Fibroblast of skin of right quadriceps (primary cell): ENCODE measurements at places on chromosomes 5 and 9.

GRCh38 chr5:179816401-179816795, 4.3 kb upstream of the SQSTM1 start:
- DNase-seq: no peak

GRCh38 chr9:97188545-97188944, 118.9 kb upstream of the CCDC180 start:
- DNase-seq: no peak

DNA sequence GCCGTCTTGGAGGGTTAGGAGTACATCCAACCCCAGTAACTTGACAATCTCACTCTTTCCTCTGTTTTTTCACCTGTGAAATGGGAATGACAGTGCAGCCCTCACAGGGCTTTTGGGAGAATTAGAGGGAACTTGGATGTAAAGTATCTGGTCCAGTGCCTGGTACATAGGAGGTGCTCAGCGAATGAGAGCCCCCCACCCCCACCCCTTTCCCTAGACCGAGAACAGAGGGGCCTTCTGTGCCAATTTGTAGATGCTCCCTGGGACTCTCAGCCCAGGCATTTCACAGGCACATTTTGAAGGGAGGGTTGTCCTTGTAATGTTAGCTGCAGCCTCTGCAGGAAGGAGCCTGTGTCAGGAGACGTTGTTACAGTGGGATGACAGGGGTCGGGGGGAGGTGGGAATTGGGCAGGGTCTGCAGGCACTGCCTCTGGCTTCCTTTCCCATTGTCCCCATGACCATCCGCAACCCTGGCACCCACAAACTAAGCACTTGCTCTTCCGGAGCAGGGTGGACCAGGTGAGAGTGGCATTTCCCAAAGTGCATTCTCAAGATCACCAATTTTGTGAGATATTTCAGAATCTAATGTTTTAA, 47.0 kb downstream of the AMBP start:
- DNase-seq: no peak

- peak; percentile 18 for DNase-seq
Observed at GRCh38 chr5:111144352-111144930, 52.3 kb downstream of the WDR36 start.

- peak; percentile 76 for DNase-seq
Observed at GRCh38 chr5:151202381-151203139, 21.3 kb downstream of the CCDC69 start.

- peak; percentile 69 for DNase-seq
Observed at GRCh38 chr5:19891658-19892057, 96.3 kb downstream of the CDH18 start.

GRCh38 chr9:134944351-134944802, 26.7 kb upstream of the FCN1 start:
- no peak for DNase-seq

DNA sequence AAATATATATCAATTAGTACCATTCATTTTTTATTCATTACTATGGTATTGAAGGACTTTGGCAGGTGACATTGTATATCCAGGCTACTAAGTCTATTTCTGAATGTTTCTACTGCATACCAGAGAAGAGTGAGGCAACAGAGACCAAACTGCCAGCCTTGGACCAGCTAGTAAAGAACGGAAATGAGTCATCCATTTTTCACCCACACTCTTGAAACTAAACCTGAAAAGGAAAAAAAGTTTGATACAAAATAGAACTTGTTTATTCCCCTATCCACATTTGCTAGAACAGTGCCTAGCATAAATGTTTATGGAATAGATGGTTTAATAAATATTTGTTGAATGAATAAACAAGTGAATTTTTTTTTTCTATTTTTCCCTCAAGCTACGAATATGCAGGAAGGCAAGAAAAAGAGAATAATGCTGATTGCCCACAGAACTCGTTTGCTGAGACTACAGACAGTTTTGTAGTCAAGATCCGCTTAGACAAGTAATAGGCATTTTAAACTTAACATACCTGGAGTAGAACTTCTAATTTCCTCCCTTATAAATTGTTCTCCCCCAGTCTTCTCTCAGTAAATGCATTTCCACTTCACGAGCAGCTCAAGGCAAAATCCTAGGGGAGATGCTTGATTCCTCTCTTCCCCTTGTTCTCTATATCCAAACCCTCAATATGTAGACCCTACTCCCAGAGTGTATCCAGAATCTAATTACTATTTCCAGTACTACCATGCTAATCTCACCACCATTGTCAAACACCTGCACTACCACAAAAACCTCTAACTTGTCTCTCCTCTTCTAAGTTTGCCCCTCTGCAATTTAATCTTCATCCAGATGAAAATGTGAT, 146.2 kb upstream of the RASA1 start:
- peak; percentile 88 for DNase-seq

- DNase-seq: no peak
Observed at GRCh38 chr9:130128251-130128650, 44.0 kb upstream of the NCS1 start.

DNA sequence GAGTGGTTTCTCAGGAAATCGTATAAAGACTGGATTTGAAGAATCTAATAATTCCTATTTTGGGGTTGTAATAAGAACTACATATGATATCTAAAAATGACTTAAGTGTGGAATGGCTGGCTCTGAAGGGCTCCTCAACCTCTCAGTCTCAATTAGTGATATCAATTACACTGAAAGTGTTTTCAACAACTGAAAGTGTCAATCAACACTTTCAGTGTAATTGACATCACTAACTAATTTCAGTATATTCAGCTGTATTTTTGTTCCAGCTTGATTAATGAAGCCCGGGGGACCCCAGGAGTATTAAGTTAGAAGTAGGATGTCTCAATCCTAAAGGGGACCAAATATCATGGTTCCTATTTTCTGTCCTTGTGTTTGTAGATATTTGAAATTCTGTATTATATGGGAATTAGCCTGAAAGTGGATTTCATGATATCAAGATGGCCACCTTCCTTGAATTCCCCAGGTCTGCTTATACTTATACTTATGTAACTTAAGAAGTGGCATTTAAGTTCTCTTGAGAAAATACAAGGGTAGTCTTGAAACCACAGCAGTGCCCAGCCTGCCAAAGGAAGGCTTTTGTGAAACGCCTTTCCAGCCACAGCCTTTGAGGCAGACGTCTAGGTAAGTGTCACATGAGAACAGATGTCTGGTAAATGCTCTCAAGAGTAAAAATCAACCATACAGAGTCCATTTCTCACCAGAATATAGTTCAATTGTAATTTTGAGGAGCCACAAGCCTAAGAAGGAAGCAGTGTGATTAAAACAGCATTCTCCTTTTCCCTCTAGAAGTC, 4.6 kb downstream of the BASP1 start:
- peak; percentile 20 for DNase-seq

- no peak for DNase-seq
Observed at GRCh38 chr5:38532165-38532669, 24.2 kb downstream of the LIFR start.

- no peak for DNase-seq
Observed at GRCh38 chr5:38319491-38319890, 61.1 kb downstream of the EGFLAM start.

GRCh38 chr5:180463216-180463900, 30.8 kb upstream of the CNOT6 start:
- DNase-seq: no peak

DNA sequence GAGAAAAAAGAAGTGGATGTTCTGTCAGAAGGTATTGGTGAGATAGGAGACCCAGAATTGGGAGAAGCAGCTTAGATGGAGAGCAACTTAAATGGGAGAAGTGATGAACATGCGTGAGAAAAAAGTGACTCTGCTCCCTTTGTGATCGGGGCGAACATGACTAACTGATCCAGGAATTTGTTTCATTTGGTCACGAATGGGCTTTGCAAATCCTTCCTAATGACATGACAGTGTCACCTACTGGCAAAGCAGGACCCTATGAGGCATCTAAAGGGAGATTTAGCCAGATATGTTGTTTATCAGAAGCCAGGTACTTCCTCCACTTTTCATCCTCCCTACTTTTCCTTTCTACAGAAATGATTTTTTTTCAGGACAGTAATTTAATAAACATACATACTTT, 787.4 kb upstream of the RGMB start:
- peak; percentile 66 for DNase-seq

- no peak for DNase-seq
Observed at GRCh38 chr9:96587338-96588315, 32.0 kb downstream of the CDC14B start.

GRCh38 chr9:91711755-91712601, 238.1 kb downstream of the ROR2 start:
- peak; percentile 80 for DNase-seq

DNA sequence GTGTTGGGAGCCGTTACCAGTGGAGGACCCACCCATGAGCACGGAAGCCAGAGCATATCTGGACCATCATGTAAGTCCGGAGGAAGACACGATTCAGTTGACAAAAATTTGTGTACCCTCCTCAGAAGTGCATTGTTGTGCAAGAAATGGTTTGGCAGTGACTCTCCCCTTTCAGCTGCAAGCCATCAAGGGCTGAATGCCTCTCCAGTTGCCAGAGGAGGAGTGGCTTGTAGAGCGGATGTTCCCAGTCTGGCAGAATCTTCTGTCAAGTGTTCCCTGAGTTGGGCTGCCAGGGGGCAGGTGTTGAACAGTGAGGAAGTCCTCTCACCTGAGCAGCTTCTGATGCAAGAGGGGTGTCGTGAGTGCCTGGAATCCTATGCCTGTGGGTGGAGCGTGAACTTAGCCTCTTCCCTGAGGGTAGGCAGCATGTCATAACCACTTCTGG, 27.6 kb upstream of the CDKN2AIPNL start:
- peak; percentile 94 for DNase-seq

GRCh38 chr5:68432682-68433081, 217.1 kb downstream of the PIK3R1 start:
- no peak for DNase-seq

- no peak for DNase-seq
Observed at GRCh38 chr9:84822589-84823233, 153.2 kb downstream of the NTRK2 start.

DNA sequence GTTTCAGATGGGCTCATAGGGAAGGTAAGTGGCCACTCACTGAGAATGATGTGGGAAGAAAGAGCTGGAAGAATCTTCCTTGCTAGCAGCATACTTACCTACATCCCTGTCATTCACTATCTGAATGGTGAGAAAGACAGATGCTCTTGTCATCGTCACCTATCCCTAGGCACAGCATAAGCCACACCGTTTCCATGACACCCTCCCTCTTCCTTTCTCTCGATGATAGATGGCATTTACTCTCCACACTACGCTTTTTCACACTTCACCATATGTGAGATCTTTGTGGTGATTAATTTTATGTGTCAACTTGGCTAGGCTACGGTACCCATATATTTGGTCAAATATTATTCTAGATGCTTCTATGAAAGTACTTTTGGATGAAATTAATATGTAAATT, 44.4 kb upstream of the FER start:
- DNase-seq: no peak

DNA sequence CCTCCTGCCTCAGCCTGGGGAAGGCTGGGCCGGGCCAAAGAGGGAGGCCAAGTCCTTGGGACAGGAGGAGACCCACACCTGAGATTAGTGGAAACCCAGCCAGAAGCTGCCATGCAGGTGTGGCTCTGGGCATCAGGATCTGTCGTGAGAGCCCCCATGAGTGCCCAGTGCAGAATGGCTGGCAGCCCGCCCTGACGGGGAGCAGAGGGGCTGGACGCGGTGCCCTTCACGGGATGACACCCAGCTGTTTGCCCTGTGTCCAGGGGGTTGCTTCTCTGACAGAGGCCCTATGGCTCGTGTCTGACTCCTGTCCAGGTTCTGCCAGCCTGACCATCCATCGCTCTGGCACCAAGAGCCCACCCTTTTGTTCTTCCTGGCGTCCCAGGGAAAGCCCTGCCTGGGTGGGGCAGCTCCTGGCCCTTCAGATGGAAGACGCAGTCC, 8.5 kb downstream of the DIPK1B start:
- DNase-seq: no peak

GRCh38 chr5:136190904-136191303, 2.1 kb downstream of the SMIM32 start:
- DNase-seq: no peak

- no peak for DNase-seq
Observed at GRCh38 chr9:77010527-77010926, 8.9 kb upstream of the FOXB2 start.

DNA sequence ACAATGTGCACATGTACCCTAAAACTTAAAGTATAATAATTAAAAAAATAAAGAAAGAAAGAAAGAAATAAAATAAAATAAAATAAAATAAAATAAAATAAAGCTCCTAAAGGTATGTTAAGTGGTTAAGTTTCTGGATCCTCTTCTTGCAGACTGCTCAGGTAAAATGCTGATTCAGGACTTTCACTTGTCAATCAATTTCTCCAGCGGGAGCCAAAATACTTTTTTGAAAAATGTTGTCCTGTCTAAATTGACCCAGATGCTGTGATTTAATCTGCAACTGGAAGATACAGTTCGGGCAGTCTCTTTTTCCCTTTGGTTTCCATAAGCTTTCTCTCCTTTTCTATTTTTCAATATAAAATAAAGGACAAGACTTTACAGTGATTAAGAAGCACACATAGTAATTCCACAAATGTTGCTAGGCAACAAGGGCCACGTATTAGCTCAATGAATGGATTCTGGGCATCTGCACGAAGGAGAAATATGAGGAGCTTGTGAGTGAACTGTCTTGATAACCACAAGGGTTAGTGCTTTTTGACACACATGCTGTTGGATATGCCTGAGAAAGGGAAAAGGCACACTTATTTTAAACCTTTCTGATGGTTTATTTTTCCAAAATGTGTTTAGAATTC, 38.6 kb downstream of the HTR4 start:
- no peak for DNase-seq

DNA sequence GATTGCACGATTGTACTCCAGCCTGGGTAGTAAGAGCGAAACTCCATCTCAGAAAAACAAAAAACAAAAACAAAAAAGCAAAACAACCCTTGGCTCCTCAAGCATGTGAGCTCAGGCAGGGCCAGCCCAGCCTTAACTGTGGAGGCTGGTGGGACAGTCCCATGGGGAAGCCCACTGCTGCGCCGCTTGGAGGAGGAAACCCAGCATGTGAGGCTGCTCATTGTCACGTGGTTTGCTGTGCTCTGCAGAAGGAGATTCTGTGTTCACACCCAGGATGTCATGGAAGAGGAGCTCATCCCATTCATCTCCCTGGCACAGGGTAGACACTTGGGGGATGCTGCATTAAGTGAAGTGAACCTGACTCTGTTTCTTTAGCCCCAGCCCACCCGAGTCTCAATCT, 4.0 kb downstream of the ZBED3 start:
- no peak for DNase-seq
